ENCODE measurements at places on chromosomes 7 and 10. TPM values are rescaled to one million over a fixed set of nuclear protein-coding genes. Genes with fewer than 3 reads are reported as not detected.

- no peak for DNase-seq
Measured at GRCh38 chr7:127598318-127598717, 4.8 kb downstream of the FSCN3 start.

GRCh38 chr7:22944510-22944909 is 69.4 kb downstream of the HYCC1 start:
- DNase-seq = no peak

DNA sequence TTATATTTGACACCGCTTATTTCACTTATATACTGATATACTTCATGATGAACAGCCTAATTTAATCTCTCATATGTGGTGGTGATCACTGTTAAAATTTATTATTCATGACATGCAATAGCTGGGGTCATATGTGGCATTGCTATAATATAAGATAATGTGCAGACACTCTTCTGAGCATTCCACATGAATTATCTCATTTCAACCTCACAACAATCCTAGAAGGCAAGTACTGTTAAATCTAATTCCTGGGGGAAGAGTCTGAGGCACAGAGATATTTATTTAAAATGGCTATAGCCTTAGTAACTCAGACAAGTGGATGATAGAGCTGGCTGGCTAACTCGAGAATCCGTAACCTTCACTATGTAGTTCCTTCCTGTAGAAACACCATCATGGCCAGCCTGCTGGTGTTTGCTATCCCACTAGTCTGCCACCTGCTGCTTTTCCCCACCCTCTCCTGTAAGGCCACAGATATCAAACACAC is 46.6 kb upstream of the A1CF start:
- no peak for DNase-seq

Gene AGAP9
- polyA plus RNA-seq = 2.3 TPM

Gene TRIP6
- 7.1 TPM for polyA plus RNA-seq
